ENCODE measurements at places on chromosomes 3 and 15. TPM values are rescaled to one million over a fixed set of nuclear protein-coding genes. Genes with fewer than 3 reads are reported as not detected.

The CRABP1 gene
- 211 TPM for total RNA-seq

The NANOGP8 gene
- 2.0 TPM for total RNA-seq

The PAK2 gene
- 41.7 TPM for total RNA-seq

The TNNC1 gene
- 11.0 TPM for total RNA-seq

The ROPN1 gene
- not detected for total RNA-seq

The UBE2E1 gene
- total RNA-seq, result 88.4 TPM

The RHOV gene
- not detected for total RNA-seq

The GOLGA8M gene
- 7.9 TPM for total RNA-seq

The KCNMB2 gene
- not detected for total RNA-seq

The RFTN1 gene
- 239 TPM for total RNA-seq

GRCh38 chr3:70861234-70861633 is 548.8 kb upstream of the MDFIC2 start:
- H3K36me3 ChIP-seq, result no peaks in the 10 kb centered on the region
- no peaks in the 10 kb centered on the region for H3K27me3 ChIP-seq
- no peak overlapping the region for H3K27ac ChIP-seq
- no peak overlapping the region for H3K4me3 ChIP-seq
- H3K4me1 ChIP-seq, result no peaks in the 10 kb centered on the region

GRCh38 chr3:122794483-122794778 is 438 bp upstream of the SLC49A4 start:
- peak overlapping the region; percentile 95 for H3K27ac ChIP-seq
- no peak for DNase-seq
- H3K36me3 ChIP-seq, result no peaks in the 10 kb centered on the region

GRCh38 chr3:138404121-138404520 is 30.3 kb upstream of the ESYT3 start:
- H3K27me3 ChIP-seq, result no peaks in the 10 kb centered on the region
- no peak for DNase-seq
- no peak overlapping the region for H3K4me3 ChIP-seq
- no peak overlapping the region for H3K27ac ChIP-seq
- peaks cover 37% of the 10 kb centered on the region for H3K36me3 ChIP-seq
- no peaks in the 10 kb centered on the region for H3K4me1 ChIP-seq

DNA sequence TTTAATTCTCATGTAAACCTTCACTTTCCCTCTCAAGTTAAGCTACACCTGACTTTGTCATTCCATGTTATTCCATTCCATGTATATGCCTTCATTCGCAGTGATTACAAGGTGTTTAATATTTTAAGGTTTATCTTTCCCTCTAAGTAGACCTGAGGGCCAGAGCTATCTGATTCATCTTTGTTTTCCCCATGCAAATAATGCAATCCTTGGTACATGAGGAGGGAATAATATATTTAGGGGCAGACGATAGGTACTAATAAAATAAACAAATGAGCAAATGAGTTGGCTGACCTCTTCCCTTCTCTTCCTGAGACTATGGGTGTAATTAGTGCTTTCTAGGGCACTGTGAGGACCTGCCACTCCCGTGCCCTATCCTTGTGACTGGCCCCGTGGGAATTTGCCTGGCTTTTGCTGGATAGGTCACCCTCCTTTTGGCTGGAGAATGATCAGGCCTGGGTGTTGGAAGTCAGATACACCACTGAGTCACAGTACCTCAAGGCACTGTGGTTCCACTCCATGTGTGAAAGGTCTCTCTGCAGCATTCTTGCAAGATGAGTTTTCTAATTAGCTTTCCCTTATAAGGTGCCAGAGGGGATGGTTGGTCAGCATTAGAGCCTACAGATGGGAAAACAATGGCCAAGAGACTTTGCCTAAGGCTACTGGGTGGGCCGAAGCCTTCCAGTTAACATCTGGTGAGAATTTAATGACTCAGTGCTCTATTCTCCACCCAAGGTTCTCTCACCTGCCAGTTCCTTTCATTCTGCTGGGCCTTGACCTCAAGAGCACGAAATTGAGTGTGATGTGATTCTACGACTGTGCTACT is 183.2 kb downstream of the P3H2 start:
- H3K4me1 ChIP-seq, result no peaks in the 10 kb centered on the region
- H3K27ac ChIP-seq, result no peak overlapping the region
- no peak overlapping the region for H3K4me3 ChIP-seq
- no peaks in the 10 kb centered on the region for H3K27me3 ChIP-seq
- DNase-seq, result no peak

DNA sequence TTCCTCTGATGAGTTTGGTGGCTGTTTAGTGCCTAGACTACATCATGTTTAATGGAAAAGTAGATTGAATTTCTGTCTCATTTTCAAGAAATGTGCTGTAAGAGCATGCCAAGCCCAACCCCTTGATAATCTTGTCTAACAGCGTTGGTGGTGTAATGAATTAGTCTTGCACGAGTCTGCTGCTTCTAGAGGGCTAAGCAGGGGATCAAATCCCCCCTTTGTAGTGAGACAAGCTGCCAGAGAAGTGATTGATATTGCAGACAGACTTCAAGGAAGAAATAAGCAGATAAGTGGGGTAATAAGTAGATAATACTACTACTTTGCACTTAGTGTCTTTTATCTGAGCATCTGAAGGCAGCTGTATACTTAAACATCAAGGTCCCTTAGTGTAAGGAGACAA is 141.4 kb downstream of the TP63 start:
- no peak for DNase-seq
- H3K4me1 ChIP-seq, result no peaks in the 10 kb centered on the region
- no peaks in the 10 kb centered on the region for H3K27me3 ChIP-seq
- H3K4me3 ChIP-seq, result no peak overlapping the region
- no peak overlapping the region for H3K27ac ChIP-seq

DNA sequence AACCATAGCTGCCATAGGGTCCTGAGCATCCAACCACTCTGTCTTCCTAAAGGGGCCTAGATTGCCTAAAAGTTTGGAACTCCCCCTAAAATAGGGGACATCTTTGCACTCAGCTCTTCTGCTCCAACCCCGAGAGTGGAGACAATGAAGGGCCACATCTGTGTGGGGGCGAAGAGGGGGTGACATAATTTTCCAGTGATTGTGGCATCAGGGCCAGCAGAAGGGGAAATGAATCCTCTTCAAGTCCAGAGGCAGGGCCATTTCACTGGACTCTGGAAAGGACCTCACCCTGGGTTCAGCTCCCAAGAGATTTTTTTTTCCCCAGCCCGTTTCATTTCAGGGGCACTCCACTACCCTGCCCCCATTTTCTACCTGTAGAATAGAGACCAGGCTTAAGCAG is 4.6 kb upstream of the ANKRD63 start:
- no peak for DNase-seq
- no peak overlapping the region for H3K4me3 ChIP-seq
- H3K36me3 ChIP-seq, result no peaks in the 10 kb centered on the region
- peaks cover 30% of the 10 kb centered on the region for H3K4me1 ChIP-seq
- no peak overlapping the region for H3K27ac ChIP-seq

DNA sequence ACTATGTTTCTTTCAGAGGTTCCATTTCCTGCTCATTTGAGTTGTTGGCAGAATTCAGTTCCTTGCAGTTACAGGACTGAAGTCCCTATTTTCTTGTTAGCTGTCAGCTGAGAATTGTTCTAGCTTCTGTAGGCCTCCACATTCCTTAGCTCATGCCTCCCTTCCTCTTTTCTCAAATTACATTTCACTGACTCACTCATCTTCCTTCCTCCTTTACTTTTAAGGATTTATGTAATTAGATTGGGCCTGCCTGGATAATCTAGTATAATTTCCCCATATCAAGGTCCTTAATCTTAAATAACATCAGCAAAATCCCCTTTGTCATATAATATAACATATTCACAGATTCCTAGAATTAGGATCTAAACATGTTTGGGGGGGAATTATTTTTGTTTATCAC is 40.6 kb upstream of the RBMS3 start:
- no peak overlapping the region for H3K27ac ChIP-seq
- DNase-seq, result no peak
- no peaks in the 10 kb centered on the region for H3K27me3 ChIP-seq
- H3K4me3 ChIP-seq, result no peak overlapping the region
- H3K4me1 ChIP-seq, result no peaks in the 10 kb centered on the region

DNA sequence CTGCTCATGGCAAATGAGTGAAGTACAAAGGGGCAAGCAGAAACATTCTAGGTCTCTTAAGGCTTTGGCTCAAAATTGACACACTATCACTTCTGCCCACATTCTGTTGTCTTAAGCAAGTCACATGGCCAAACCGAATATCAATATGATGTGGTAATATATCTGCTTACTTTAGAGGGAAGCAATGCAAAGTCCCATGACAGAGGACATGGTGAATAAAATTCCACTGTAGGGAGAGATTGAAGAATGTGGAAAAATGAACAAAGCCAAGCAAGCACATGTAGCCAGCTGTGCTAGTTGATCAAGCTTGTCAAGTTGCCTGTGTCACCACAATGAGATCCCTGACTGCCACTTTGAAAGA is 11.2 kb upstream of the TBC1D5 start:
- no peak overlapping the region for H3K27ac ChIP-seq
- no peaks in the 10 kb centered on the region for H3K27me3 ChIP-seq
- no peak overlapping the region for H3K4me3 ChIP-seq
- H3K36me3 ChIP-seq, result no peaks in the 10 kb centered on the region
- no peaks in the 10 kb centered on the region for H3K4me1 ChIP-seq
- DNase-seq, result no peak

- no peaks in the 10 kb centered on the region for H3K4me1 ChIP-seq
- H3K36me3 ChIP-seq, result no peaks in the 10 kb centered on the region
- no peak overlapping the region for H3K4me3 ChIP-seq
- no peak for DNase-seq
- no peaks in the 10 kb centered on the region for H3K27me3 ChIP-seq
Measured at GRCh38 chr3:169363318-169364265, 299.9 kb downstream of the MECOM start.

DNA sequence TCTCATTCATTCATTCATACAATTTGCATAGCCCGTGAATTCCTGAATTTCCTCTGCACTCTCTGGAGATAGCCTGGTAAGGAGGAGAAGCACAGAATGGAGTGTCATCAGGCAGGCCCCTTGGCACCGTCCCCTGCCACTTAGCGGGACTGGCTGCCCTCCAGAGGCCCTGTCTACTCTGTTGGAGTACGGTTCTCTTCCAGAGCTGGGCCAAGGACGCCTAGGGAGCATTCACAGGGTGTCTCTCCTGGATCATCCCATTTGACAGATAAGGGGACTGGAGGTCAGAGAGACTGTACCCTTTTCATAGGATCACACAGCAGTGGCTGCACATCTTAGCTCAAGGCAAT is 48.0 kb downstream of the PTH1R start:
- no peaks in the 10 kb centered on the region for H3K27me3 ChIP-seq
- H3K36me3 ChIP-seq, result peaks cover 45% of the 10 kb centered on the region
- peaks cover 57% of the 10 kb centered on the region for H3K4me1 ChIP-seq
- DNase-seq, result peak; percentile 68
- peak overlapping the region; percentile 88 for H3K27ac ChIP-seq

GRCh38 chr3:51282931-51283330 is 102.2 kb upstream of the MANF start:
- no peak overlapping the region for H3K27ac ChIP-seq
- H3K4me1 ChIP-seq, result peaks cover 4% of the 10 kb centered on the region
- H3K36me3 ChIP-seq, result peaks cover 2% of the 10 kb centered on the region
- H3K4me3 ChIP-seq, result no peak overlapping the region
- no peak for DNase-seq
- no peaks in the 10 kb centered on the region for H3K27me3 ChIP-seq

- no peak overlapping the region for H3K4me3 ChIP-seq
- no peaks in the 10 kb centered on the region for H3K27me3 ChIP-seq
- no peaks in the 10 kb centered on the region for H3K36me3 ChIP-seq
- no peaks in the 10 kb centered on the region for H3K4me1 ChIP-seq
- no peak for DNase-seq
Measured at GRCh38 chr15:100033140-100033857, 300.1 kb upstream of the LYSMD4 start.

GRCh38 chr15:74193299-74193718 is 9.3 kb downstream of the STRA6 start:
- H3K4me1 ChIP-seq, result no peaks in the 10 kb centered on the region
- no peak for DNase-seq
- no peak overlapping the region for H3K4me3 ChIP-seq
- H3K27ac ChIP-seq, result no peak overlapping the region
- no peaks in the 10 kb centered on the region for H3K36me3 ChIP-seq

GRCh38 chr3:157444797-157445184 is 8.1 kb downstream of the PTX3 start:
- peaks cover 6% of the 10 kb centered on the region for H3K4me1 ChIP-seq
- no peak for DNase-seq
- no peaks in the 10 kb centered on the region for H3K27me3 ChIP-seq
- H3K4me3 ChIP-seq, result no peak overlapping the region

DNA sequence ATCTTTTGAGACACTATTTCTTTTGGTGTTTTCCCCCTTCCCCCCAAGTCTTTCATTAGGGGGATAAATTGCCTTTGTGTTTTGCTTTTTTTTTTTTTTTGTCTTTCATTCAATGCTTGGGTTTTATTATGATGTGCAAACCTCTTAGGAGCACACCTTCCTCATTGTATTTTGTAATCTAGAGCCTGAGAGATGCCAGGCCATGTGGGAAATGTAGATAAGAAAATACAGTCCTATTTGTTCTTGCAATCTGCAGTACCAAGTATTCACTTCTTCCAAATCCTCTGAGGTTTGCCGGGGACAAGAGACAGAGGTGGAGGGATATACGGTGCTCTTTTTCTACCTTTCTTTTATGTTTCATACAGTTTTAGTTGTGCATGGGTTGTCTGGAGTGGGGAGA is 66.7 kb downstream of the LARS2 start:
- H3K27ac ChIP-seq, result no peak overlapping the region
- no peak for DNase-seq
- no peak overlapping the region for H3K4me3 ChIP-seq
- H3K27me3 ChIP-seq, result no peaks in the 10 kb centered on the region
- no peaks in the 10 kb centered on the region for H3K36me3 ChIP-seq
- no peaks in the 10 kb centered on the region for H3K4me1 ChIP-seq

- no peaks in the 10 kb centered on the region for H3K27me3 ChIP-seq
- no peak for DNase-seq
- H3K36me3 ChIP-seq, result no peaks in the 10 kb centered on the region
- no peak overlapping the region for H3K27ac ChIP-seq
- H3K4me3 ChIP-seq, result no peak overlapping the region
- H3K4me1 ChIP-seq, result peaks cover 9% of the 10 kb centered on the region
Measured at GRCh38 chr3:62187022-62187431, 186.3 kb downstream of the FEZF2 start.

DNA sequence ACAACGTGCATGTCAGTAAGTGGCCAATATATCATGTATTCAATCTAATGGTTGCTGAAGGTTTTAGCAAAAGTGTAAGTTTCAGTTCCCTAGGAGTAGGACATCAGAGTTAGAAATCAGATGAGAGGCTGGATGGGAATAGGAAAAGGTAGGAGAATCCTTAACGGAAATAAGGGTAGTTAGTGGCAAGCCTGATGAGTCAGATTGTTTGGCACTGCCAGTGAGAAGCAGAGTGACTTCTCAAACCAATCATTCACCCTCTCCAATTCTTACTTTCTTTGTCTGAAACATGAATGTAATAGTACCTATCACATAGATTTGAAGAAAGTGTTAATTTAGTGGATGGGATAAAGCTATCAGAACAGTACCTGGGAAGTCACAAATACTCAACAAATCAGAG is 894.0 kb downstream of the NTRK3 start:
- H3K36me3 ChIP-seq, result no peaks in the 10 kb centered on the region
- no peak overlapping the region for H3K27ac ChIP-seq
- H3K4me3 ChIP-seq, result no peak overlapping the region
- H3K4me1 ChIP-seq, result no peaks in the 10 kb centered on the region

Data from thyroid gland (tissue), 4 donors.